Activated CD8-positive, alpha-beta memory T cell treated with anti-CD3 and anti-CD28 coated beads for 1 hour (primary cell): ENCODE measurements at places on chromosomes 16 and 17.

GRCh38 chr17:1712271-1712670 is 2.1 kb upstream of the TLCD2 start:
- no peak for DNase-seq

- no peak for DNase-seq
These were observed 19.0 kb downstream of the IRF8 start for GRCh38 chr16:85917959-85918358.

DNA sequence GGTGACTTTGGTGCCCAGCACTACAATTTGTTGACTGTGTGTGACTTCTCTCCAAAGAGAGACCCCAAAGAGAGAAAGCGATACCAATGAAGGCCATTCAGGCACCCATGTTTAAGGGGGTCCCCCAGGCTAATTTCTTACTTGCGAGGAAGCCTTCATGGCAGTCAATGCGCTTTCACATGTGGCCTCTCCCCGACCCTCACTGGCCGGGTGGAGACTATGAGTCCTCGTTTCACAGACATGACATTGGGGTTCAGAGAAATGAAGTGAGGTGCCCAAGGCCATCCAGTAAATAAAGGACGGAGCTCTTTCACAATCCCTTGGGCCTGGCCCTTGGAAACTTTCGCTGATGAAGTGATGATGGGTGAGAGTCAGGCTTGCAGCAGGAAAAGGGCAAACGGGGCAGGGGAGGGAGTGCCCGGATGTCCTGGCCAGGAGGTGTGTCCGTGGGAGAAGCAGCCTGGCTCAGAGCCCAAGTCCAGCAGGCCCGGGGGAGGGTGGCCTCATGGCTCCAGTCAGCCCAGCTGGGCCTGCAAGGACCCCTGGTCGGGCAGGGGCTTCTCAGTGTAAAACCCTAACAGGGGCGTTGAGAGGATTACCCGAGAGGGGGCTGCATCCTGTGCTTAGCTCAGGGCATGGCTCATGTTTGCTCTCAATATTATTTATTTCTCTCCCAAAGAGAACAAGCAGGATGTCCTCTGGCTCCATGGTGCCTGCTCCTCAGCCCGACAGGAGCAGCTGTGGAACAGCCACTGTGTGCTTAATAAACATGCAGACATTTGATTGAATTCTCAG is 14.7 kb downstream of the TBX2 start:
- no peak for DNase-seq

GRCh38 chr17:20008242-20009051 is 712 bp upstream of the SPECC1 start:
- no peak for DNase-seq

- no peak for DNase-seq
These were observed 12.3 kb downstream of the CPNE2 start for GRCh38 chr16:57104706-57105105.

DNA sequence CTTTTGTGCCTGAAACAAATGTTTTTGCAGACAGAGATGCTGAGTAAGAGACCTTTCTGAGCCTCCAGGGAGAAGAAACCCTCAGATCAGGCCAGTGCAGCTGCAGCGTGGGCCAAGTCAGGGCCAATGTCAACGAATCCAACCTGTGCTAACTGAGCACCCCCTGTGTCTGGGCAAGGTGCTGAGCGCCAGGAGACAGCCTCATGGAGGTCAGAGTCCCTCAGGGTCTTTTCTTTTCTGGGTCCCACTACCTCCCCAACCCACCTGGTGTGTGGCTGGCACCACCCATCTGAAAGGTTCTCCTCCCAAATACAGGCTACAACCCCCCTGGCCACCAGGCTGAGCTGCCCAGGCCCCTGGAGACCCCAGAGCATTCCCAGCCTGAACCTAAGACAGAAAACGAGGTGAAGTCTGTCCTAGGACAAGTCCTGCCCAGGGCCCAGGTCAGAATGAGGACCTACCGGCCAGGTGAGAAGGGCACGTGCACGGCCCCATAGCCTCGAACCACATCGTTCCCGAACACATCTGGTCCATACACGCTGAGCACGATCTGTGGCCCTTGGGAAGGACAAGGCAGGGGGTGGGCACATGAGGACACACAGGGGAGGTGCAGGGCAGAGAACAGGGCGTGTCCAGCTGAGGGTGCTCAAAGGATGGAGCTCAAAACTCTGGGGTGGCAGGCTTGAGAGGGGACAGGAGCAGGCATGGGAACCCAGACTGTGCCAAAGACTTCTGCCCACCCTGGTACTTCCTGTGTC is 15.0 kb downstream of the B9D1 start:
- DNase-seq = no peak

DNA sequence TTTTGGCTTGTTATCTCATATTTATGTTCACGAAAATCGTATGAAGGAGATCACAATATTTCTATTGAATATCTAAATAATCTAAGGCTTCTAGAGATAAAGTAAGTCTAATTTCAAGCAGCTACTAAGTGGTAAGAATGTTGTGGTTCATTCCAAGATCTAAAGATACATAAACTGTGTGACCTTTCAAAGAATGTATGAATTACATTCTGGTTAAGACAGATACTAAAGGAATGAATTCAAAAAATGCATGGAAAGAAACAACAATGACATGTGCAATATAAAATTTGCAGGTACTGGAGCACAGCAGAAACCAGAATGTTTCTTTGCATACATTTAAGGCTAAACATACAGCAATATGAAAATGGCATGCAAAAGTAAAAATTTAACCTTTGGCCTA is 1214.6 kb downstream of the CDH8 start:
- DNase-seq = no peak

DNA sequence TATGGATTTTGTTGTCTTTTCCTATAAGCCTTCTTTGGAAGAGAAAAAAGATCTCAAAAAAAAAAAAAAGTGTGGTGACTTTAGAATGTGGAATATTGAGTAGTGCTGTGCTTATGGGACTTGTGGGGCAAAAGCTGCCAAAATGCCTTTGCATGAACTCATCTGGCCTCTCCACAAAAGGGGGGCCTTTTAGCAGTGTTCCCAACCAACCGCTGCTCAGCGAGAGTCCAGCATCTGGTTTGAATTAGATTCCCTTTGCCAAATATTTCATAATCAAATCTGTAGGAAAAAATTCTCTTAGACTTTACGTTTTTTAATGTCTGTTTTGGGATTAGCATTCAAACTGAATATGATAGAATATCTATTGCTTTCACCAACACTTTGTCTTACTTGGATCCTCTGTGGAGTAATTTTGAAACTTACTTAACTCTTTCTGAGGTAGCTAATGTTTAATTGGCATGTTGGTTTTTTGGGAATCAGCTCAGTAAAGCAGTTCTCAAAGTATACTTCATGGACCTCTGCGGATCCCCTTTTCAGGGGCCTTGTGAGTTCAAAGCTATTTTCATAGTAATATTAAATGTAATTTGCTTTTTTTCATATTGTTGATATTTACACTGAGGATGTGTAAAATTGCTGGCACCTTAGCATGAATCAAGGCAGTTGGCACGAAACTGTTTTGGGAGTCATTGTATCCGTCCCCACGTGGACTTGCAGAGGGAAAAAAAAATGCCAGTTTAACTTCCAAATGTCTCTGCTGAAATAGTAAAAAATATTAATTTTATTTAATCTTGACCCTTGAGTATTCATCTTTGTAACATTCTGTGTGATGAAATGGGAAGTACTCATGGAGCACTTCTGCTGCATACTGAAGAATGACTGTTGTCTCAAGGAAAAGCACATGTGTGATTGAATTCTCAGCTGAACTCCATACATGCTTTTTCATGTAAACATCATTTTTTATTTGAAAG is 34.7 kb upstream of the VPS4A start:
- DNase-seq = no peak

DNA sequence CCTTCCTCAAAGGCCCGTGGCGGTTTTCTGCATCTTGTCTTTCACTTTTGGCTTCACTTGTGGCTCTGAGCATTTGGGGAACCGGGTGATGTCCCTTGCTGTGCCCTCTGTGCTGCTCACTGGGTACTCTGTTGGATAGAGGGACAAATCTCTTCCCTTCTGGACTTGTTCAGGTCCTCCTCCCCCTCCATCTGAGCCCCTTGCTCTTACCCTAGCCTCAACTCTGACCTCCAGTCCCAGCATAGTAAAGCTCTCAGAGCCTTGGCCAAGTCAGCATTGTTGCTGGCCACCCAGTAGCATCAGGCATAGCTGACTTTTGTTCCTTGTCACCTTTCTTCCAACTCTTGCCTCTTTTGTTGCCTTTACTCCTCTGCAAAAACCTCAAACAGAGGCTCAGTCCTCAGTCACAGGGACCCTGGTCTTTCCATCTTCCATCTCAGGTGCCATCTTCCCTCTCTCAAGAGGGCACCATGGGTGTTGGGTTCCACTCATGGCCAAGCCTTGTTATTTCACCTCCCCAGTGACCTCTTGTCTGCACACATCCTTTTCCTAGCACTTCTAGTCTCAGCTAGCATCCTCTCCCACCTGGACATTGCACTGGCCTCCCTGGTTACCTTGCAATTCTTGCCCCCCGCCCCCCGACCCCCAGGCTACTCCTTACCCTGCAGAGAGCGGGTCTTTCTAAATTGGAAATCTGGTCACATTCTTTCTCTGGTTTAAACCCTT is 393 bp upstream of the PSMB10 start:
- DNase-seq = peak; percentile 49

DNA sequence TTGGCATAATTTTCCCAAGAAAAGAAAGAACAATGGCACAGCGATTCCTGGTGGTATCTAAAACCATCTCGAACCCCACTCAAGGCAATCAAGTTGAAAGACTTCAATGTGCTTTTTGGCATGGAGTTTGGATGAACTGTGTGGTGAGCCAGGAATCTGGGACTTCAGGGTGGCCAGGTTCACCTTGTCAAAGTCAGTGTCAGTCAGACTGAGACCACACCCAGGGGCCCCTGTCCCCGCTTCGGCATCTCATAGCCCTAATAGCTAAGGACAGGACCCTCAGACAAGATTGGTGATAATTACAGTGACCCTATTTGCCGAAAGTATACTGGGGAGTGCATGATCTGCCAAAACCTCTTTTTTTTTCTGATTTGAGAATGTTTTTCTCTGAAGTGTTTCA is 25.8 kb downstream of the WFDC1 start:
- DNase-seq = no peak

GRCh38 chr17:6304894-6305612 is 129.9 kb downstream of the AIPL1 start:
- no peak for DNase-seq

DNA sequence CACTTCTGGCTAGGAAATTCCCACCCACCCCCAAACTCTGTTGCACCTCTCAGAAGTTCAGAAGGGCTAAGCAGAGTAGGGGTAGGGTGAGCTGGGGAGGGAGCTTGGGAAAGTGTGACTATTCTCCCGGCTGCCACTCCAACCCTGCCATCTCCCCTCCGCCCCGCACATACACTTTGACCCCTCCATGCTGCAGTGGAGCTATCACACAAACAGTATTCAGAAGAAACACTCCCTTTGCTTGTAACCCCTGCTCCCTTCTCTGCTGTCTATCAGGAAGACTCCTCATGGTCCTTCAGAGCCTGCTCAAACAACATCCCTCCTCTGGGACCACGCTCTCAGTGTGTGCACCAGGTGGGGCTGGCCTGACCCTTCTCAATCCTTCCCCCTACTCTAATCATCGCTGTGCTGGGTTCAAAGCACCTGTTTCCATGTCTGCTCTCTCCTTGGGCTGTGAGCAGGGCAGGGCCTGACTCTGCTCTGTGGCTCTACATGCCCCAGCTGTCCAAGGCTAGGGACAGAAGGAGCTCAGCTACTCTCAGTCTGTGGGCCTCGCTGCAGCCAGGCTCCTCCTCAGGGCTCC is 8.6 kb downstream of the SLC13A5 start:
- DNase-seq = no peak

DNA sequence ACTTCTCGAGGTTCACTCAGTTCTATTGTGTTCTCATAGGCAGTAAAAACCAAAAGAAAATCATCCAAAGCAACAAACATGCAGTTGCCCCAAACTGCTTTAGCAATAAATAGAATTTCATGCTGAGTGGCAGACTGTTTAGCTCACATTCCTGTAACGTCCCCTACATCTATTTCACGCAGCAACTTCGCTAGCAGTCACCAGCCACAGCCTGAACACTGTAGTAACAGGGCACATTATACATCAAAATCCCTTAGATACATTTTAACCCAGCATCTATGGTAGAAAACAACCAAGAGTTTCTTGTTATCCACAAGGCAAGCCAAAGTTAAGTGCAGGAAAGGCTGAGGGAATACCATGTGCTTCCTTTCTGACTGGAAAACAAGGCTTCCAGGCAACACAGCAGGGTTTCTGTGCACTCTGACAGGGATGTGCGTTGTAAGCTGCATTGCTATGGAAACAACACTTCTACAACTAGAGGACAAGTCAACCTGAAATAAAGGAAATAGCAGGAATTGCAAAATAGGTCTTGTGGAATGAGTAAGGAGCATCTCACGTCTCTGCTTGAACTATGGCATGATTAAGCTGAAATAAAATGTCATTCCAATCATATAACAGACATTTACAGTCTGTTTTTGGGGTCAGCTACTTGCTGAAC is 55.4 kb downstream of the CFDP1 start:
- no peak for DNase-seq

GRCh38 chr17:50491505-50491904 is 12.8 kb downstream of the RSAD1 start:
- no peak for DNase-seq

GRCh38 chr17:43170140-43170765 is 761 bp upstream of the NBR1 start:
- DNase-seq = peak; percentile 72

GRCh38 chr17:60164697-60165096 is 14.9 kb downstream of the CA4 start:
- no peak for DNase-seq

- DNase-seq = no peak
These were observed 21.1 kb upstream of the YPEL2 start for GRCh38 chr17:59310263-59310920.

GRCh38 chr17:49969134-49969759 is at the start of gene DLX4:
TSS of gene DLX4 (plus strand) at chr17:49969190. CDS start at chr17:49969469, 279 bp downstream.
- DNase-seq = no peak

- no peak for DNase-seq
These were observed 518 bp downstream of the SH2B1 start for GRCh38 chr16:28863929-28864793.

- peak; percentile 59 for DNase-seq
These were observed at the start of gene LRRC37B for GRCh38 chr17:32006957-32007462. TSS of gene LRRC37B (plus strand) at chr17:32007383. CDS start at chr17:32021393, 14,010 bp downstream.

DNA sequence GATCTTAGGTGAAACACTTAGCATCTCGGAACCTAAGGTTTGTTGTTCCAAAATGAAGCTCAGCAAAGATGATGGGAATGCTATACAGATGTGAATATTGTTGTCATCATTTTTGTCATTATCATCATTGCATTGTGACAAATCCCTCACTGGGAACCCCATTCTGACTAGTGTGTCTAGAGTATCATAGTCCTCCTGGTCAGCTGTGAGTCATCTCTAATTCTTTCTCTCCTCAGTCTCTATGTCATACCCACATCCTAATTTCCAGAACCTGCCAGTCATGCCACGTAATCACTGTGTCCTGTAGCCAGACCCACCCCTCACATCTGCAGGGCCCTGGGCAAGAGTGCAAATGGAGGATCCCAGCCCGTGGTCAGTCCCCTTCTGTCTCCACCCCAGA is 60.5 kb upstream of the CLEC3A start:
- DNase-seq = no peak

GRCh38 chr16:78431004-78431670 is 331.7 kb downstream of the WWOX start:
- no peak for DNase-seq

GRCh38 chr17:2705263-2705662 is 6.3 kb downstream of the CLUH start:
- DNase-seq = no peak
